ENCODE measurements at places on chromosomes 1 and 21.

GRCh38 chr1:233869680-233870079, 34.8 kb upstream of the SLC35F3 start:
- no peak for DNase-seq

DNA sequence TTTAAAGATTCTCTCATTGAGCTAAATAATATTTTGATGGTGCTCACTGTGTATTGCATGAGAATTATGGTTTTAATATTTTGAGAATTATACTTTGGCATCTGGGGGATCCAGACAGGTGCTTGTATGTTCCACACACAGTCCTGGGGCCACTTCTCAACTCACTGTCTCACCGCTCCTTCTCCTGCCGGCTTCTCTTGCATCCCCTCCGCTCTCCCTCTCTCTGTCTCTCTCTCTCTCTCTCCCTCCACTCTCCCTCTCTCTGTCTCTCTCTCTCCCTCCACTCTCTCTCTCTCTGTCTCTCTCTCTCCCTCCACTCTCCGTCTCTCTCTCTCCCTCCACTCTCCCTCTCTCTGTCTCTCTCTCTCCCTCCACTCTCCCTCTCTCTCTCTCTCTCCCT, 32.2 kb upstream of the ZC3H12A start:
- DNase-seq = no peak

DNA sequence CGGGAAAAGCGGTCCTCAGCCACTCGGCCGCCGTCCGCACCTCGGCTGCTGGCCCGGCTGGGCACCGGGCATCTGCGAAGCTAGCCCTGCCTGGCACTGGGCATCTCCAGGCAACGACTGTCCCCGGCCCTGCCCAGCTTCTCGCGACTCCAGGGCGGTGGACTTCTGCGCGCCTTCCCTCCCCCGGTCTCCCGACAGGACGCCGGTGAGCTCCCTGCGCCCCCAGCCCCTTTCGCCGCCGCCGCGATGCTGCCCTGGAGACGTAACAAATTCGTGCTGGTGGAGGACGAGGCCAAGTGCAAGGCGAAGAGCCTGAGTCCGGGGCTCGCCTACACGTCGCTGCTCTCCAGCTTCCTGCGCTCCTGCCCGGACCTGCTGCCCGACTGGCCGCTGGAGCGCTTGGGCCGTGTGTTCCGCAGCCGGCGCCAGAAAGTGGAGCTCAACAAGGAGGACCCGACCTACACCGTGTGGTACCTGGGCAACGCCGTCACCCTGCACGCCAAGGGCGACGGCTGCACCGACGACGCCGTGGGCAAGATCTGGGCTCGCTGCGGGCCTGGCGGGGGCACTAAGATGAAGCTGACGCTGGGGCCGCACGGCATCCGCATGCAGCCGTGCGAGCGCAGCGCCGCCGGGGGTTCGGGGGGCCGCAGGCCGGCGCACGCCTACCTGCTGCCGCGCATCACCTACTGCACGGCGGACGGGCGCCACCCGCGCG, 514 bp downstream of the FAM43B start:
- no peak for DNase-seq

GRCh38 chr1:212353181-212353580, 61.5 kb downstream of the PACC1 start:
- no peak for DNase-seq

DNA sequence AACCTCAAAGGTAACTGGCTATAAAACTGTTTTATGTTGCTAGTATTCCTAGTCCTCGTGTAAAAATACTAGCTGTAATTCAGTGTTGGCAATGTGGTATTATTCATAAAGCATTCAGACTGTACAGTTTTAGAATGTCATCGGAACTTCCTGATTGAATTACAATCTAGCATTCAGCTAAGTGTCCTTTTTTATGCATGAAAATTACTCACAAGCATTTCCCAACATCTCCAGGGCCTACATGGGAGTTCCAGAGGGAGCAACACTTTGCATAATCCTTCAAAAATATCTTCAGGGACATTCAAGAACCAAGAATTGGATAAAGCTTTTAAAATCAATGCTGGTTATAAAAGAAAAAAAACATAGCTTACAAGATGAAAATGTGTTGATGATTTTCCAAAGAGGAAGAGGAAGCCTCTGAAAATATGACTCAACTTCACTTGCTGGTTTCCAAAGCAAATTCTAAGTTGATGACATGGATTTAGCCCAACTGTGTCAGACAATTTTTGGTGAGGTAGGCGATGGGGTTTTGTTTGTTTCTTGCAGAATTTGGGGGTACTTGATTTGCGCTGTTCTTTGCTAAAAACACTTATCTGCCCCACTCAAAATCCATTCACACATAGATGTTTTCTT, 137.8 kb downstream of the SLC44A5 start:
- no peak for DNase-seq

DNA sequence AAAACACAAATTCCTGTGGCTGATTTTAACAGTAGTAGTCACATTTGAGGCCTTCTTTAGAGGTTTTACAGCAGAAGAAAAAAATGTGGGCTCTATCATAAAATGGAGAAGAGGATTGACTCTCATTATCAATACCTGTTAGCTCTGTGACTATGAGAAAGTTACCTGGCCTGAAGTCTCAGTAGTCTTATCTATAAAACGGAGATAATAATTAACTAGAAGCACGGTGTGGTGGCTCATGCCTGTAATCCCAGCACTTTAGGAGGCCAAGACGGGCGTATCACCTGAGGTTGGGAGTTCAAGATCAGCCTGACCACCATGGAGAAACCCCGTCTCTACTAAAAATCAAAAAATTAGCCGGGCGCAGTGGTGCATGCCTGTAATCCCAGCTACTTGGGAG, 90.4 kb upstream of the PLPPR4 start:
- no peak for DNase-seq

GRCh38 chr1:166189126-166189525, 22.3 kb upstream of the FAM78B start:
- no peak for DNase-seq

GRCh38 chr1:1833456-1833855, 55.2 kb upstream of the NADK start:
- DNase-seq = no peak

- DNase-seq = no peak
Observed at GRCh38 chr1:192639607-192640368, 3.8 kb downstream of the RGS13 start.

GRCh38 chr1:54317084-54317483, 89.1 kb downstream of the SSBP3 start:
- no peak for DNase-seq

GRCh38 chr1:43648876-43649477, 972 bp upstream of the KDM4A start:
- DNase-seq = no peak

DNA sequence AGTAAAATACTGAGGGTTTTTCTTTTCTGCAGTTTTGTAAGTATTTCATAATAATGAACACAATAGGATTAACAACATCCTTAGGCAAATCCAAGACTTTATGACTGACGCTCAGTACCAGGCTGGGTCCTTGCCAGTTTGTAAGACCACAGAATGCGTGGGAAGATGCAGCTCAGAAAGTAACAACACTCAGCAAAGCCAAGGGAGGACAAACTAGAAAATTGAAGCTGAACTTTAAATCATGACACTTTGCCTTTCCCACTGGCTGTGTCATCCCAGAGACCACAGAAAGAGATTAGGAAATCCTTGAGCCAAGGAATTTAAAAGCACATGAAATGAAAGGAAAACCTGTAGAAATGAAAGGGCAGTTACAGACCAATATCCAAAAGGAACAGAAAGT, 426.3 kb upstream of the CHRM3 start:
- no peak for DNase-seq

All from activated gamma-delta T cell (primary cell).